Muscle of back (tissue), 13 donors: ENCODE measurements at places on chromosomes 6 and 20. TPM values are rescaled to one million over a fixed set of nuclear protein-coding genes. Genes with fewer than 3 reads are reported as not detected.
A peak's percentile ranks its signal among the peaks of the same experiment; 100 is the strongest.

Gene TINAG
- not detected for polyA plus RNA-seq

DNA sequence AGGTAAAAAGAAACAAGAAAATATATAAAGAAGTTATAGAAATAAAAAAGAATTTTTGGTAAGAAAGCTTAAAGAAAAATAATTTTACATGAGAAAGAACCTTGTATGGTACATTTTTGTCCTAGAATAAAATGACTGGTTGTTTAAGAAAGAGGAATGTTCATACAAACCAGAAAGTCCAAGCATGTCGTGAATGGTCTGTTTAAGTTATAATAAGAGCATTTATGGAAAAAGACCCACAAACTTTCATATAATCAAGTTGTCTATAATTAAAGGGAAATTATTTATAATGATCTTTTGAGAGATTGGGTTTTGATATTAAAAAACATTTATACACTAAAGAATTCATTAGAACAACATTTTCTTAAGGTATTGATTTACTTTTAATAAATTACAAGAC is 27.8 kb upstream of the FAM110A start:
- no peak for DNase-seq

- no peak for DNase-seq
Observed at GRCh38 chr6:27130668-27131428, 116.7 kb upstream of the PRSS16 start.

GRCh38 chr6:43900916-43901732 is 131.1 kb downstream of the VEGFA start:
- DNase-seq = peak; percentile 51

DNA sequence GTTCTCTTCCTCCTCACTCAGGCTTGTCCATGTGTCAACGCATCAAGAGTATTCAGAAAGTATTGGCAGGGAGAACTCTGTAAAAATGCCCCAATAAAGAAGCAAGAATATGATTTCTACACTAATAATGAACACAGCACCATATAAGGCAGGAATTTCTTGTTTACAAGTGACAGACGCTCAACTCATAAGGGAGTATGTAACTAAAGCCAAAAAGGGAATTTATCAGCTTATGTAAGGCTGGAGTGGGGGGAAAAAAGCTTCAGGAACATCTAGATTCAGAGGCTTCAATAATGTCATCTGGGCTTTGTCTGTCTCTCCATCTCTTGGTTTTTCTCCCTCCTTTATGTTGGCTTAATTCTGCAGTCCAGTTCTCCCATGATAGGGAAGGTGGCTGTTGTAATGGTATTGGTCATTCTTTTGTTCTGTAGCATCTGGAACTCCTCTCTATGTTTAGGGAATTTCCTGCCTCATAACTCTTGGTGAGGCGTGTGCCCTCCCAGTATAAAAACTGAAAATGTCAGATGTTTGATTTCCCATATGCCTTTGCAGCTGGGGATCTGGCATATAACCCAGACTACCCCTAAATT is 125.1 kb upstream of the COL21A1 start:
- peak; percentile 65 for DNase-seq

- no peak for DNase-seq
Observed at GRCh38 chr6:7883381-7883780, 27.2 kb downstream of the TXNDC5 start.

DNA sequence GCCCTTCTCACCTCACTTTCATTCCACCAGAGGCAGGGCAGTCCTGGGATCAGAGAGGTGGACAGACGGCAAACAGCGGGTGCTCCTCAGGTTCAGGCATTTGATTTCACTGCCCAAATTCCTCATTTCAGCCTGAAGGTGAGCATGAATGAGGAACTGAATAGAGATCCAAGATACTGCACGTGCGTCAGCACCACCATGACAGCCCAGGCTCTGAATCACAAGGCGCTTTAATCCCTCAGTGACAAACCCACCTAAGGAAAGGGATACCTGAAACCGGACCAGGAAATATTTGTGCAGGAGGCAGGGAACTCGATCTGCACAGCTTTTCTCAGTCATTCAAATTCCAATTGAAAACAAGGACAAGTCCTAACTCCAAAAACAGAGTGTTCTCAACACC is 174.8 kb upstream of the HEY2 start:
- no peak for DNase-seq
